ENCODE measurements at places on chromosomes 12 and 14. TPM values are rescaled to one million over a fixed set of nuclear protein-coding genes. Genes with fewer than 3 reads are reported as not detected.

TAS2R31 gene
- 0.76 TPM for polyA plus RNA-seq

PSMC6 gene
- 150 TPM for polyA plus RNA-seq

DNA sequence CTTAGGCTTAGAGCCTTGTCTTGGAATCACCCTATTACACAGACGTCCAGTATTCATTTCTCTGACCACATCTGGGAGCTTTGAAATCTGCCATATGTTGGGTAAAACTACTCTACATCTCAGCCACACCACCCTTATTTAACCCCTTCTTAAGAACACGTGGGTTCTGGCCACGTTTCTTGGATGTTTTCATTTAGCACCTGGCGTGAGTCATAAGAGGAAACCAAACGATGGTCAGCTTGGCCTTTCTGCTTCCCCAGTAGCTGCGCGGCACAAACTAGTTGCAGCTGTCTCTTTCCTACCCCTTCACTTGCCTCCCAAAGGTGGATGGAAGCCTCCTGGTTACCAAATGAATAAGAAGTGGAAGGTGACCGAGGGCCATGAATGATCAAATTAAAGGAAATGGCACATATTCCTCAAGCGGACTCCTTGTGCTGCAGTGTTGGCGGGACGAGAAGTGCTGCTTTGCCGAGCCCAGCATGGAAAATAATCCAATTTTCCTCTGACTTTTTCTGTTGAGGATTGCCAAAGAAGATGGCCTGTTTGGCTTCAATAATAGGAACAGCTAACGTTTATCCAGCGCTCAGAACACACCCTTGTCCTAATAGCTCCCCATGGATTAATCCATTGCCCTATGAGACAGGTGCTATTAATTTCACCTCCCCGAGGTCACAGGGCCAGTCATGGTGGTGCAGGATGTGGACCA is 154.1 kb downstream of the ZNF664 start:
- no peak for DNase-seq

NTF3 gene
- 3.6 TPM for polyA plus RNA-seq

GRCh38 chr12:132711080-132711843 is 620 bp downstream of the PGAM5 start:
- DNase-seq = no peak

CACNB3 gene
- 47.6 TPM for polyA plus RNA-seq

- no peak for DNase-seq
Measured at GRCh38 chr12:14416658-14417057, 51.2 kb downstream of the ATF7IP start.

GRCh38 chr12:17829813-17830212 is 260.2 kb downstream of the RERGL start:
- no peak for DNase-seq

RBM25 gene
- 167 TPM for polyA plus RNA-seq

SOX5 gene
- 6.7 TPM for polyA plus RNA-seq
